Activated CD4-positive, alpha-beta T cell treated with anti-CD3 and anti-CD28 coated beads for 36 hours (primary cell): ENCODE measurements at places on chromosomes 12 and 14. TPM values are rescaled to one million over a fixed set of nuclear protein-coding genes. Genes with fewer than 3 reads are reported as not detected.

The LMNTD1 gene
- total RNA-seq = not detected

The LTBP2 gene
- total RNA-seq = 0.04 TPM

The LBHD2 gene
- not detected for total RNA-seq

The CMA1 gene
- 0.39 TPM for total RNA-seq

The SCN8A gene
- total RNA-seq = 1.0 TPM

The P2RX7 gene
- total RNA-seq = 6.6 TPM

The HOXC10 gene
- total RNA-seq = not detected

The C1S gene
- total RNA-seq = 2.4 TPM

The L2HGDH gene
- total RNA-seq = 19.0 TPM

The CYP27B1 gene
- 6.8 TPM for total RNA-seq

The INSM2 gene
- total RNA-seq = not detected

The MANSC1 gene
- 2.5 TPM for total RNA-seq

The BBS10 gene
- 3.5 TPM for total RNA-seq
